ELR (cell line): ENCODE measurements at places on chromosomes 4 and X.

- no peak for DNase-seq
These were observed 36.8 kb upstream of the DCK start for GRCh38 chr4:70956549-70957210.

GRCh38 chrX:113390531-113390930 is 549.9 kb upstream of the AMOT start:
- DNase-seq: no peak

DNA sequence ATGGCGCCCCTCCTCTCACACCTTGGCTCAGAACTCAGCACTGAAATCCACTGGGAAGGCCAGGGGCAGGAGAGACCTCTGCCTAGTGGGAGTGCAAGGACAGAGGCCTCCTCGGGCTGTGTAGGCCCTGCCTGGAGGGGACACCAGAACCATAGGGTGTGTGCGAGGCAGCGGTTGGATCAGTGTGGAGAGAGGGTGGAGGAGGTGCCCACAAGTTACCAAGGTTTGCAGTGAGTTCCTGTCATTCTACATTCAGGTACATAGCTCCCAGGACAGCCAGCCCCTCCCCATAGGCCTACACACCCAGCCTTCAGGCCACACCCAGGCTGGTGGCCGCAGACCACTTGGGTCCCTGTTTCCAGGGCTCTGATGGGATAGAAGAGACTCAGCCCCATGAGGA is 19.2 kb upstream of the SPON2 start:
- no peak for DNase-seq

GRCh38 chr4:85736571-85736970 is 261.6 kb downstream of the ARHGAP24 start:
- no peak for DNase-seq

DNA sequence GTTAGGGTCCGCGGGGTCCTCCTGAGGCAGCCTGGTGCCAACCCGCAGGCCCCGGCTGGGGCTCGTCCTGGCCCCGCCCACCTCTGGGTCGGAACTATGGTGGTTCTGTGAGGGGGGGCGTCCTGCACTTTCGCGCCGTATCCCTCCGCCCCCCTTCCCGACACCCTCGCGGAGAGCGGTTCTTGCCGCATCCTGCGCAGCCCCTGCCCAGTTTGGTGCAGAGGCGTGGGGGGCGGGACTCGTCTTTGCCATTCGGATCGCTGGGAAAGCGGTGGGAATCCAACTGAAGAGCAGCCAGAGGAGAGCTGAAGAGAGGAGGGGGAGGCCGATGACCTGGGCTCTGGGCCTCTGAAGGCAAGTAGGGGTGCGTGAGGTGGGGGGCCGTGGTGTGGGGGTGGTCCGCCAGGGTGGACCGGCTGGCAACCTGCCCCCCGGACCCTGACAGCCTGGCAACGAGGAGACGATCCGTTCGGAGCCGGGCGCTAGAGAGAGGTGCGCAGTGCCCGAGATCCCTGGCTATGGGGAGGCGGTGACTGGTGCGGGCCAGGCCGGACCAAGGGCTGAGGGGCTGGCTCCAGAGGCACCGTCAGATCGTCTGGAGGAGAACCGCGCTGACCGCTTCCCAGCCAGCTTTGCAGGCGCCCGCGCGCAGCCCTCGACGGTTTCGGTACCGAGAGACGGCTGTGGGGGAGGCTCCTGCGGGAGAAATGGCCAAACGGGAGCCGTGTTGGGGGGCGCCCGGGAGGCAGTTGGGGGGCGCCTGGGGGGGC is at the start of gene GPRASP1:
Gene GPRASP1 (plus strand): TSS at position 242 of the 770 bp plus-strand sequence. CDS start 2,431 bp downstream, outside the sequence.
- DNase-seq: peak; percentile 52
